ENCODE measurements at places on chromosomes 1 and 21.
A peak's percentile ranks its signal among the peaks of the same experiment; 100 is the strongest.

- no peak for DNase-seq
Measured at GRCh38 chr1:26046246-26047095, 553 bp upstream of the SLC30A2 start.

GRCh38 chr1:109091839-109092193, 1.3 kb downstream of the TMEM167B start:
- peak; percentile 57 for DNase-seq

- DNase-seq = no peak
Measured at GRCh38 chr1:7235871-7236517, 450.7 kb downstream of the CAMTA1 start.

GRCh38 chr1:152901631-152902030, 6.7 kb upstream of the IVL start:
- DNase-seq = no peak

- DNase-seq = peak; percentile 41
Measured at GRCh38 chr1:72397786-72398185, 115.4 kb upstream of the NEGR1 start.

GRCh38 chr1:173937062-173937461, 19.9 kb upstream of the SERPINC1 start:
- no peak for DNase-seq

Measured in MV-4-11 (cell line).